ENCODE measurements at places on chromosomes 12 and 14. TPM values are rescaled to one million over a fixed set of nuclear protein-coding genes. Genes with fewer than 3 reads are reported as not detected.

DNA sequence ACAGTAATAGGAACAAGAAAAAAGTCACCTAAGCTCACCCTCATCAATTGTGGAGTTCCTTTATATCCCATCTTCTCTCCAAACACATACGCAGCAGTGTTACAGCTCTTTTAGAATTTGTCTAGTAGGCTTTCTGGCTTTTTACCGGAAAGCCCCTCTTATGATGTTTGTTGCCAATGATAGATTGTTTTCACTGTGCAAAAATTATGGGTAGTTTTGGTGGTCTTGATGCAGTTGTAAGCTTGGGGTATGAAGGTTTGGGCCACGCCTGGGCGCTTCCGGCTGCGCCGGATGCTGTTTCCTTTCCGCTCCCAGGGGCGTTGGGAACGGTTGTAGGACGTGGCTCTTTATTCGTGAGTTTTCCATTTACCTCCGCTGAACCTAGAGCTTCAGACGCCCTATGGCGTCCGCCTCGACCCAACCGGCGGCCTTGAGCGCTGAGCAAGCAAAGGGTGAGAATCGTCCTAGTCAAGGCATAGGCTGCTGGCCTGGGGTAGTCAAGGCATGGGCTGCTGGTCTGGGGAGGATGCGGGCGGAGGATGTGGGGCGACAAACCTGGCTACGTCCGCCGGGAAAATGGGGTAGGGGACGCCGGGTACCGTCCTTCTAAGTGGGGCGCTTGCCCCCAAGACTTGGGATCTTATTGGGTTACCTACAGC is at the start of the genes C12orf57 and RNU7-1:
C12orf57 (plus strand) TSS at position 301 of the 659 bp plus-strand sequence; CDS start at position 401, 100 bp downstream.
RNU7-1 (plus strand) TSS at position 95 of the 659 bp plus-strand sequence.
- DNase-seq, result peak; percentile 99

GRCh38 chr12:115572440-115572839 is 705.1 kb downstream of the MED13L start:
- DNase-seq, result no peak

DNA sequence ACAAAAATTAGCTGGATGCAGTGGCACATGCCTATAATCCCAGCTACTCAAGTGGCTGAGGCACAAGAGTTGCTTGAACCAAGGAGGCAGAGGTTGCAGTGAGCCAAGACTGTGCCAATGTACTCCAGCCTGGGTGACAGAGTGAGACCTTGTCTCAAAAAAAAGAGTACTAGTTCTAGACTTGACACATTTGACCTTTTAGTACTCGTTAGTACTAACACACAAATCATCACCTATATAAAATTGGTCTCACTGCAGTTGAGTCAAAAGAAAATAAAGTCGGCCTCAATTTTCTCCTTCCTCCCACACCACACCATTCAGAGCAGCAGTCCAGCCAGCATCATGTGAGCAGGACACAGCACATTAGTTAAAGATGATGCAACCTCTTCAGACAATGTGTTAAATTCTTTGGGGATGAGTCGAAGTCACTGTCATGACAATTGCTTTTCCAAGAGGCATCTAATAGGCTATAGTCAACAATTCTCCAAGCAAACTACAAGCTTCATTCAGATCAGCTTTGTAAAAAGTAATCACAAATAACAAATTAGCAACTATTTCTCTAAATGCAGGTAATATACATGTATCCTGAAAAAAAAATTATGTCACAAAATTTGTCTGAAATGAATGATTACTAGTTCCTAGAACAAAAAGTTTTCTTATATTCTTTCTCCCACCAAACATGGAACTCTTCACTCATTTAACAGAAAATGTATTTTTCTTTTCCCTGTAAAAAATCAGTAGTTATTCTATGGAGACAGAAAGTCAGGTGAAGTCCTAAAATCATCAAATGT is 55.6 kb downstream of the CLIP1 start:
- peak; percentile 87 for DNase-seq

DNA sequence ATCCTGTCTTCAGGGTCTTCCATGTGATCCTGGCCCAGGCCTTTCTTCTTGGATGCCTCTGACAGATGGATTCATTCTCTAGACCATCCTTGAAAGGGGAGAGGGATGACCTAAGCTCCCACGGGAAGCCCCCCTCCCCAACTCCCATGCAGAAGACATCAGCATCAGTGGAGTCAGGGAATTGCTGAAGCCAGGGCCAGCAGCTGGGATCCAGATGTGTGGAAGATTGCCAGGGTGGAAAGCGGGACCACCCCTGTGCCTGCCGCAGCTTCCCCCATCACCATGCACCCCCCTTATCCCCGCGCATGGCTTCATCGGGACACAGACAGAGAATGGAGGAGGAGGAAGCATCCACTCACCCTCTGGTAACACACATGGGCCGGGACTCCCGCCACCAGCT is 183.6 kb upstream of the PRMT8 start:
- DNase-seq, result no peak

GRCh38 chr12:94255428-94255827 is 107.1 kb downstream of the PLXNC1 start:
- no peak for DNase-seq

GRCh38 chr12:45638386-45638785 is 91.1 kb upstream of the ARID2 start:
- DNase-seq, result no peak

DNA sequence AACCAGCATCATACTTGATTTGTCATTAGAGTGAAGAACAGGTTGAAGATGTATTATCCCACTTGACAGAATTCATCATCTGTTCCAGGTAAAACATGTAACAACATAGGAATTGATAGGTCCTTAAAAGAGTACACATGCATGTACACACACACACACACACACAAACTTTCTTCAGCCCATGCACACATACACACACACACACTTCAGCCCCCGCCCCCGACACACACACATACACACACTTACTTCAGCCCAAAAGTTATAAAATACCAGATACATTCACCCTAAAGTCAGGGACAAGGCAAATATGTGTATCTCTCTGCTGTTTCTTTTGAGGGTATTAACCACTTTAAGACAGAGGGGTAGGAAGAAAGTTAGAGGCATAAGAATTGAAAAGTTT is 15.4 kb downstream of the CAND1 start:
- DNase-seq, result no peak

DNA sequence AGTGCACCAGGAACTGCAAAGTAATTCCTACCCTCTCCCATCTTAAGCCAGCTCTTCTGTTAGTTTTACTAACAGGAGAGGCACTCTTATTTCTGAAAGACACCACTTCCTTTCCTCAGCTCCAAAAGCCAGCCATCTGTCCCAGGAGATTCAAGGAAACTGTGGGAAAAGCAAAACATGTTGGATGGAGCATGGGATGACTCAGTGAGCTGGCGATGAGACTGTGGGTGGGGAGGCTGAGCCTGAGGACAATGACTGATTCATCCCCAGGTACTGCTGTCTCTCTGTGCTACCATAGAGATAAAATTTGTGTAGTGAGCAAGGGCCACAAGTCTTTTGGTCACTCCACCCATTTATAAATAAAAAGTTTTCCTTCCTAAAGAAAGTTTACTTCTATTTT is 141.4 kb downstream of the MYRFL start:
- peak; percentile 96 for DNase-seq

DNA sequence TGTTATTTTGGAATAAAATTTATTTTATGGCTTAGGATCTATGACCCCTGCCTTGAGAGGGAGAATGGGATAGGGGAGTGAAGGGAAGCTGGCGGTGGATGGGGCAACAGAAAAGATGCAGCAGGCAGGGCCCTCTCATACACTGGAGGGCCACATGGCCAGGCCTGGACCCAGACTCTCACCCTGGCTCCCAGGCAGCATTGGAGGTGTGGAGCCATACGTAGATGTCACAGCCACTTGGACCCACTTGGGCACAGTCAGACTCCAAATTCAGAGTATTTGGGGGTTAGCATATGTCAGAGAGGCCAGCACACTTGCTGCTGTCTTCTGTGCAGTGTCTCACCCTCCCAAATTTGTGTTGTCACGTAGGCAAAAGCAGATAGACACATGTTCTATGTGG is 6.5 kb downstream of the NAB2 start:
- no peak for DNase-seq

- no peak for DNase-seq
Observed at GRCh38 chr14:53947452-53948204, 9.0 kb downstream of the BMP4 start.

GRCh38 chr12:74021937-74022336 is 515.7 kb upstream of the ATXN7L3B start:
- peak; percentile 44 for DNase-seq

- DNase-seq, result no peak
Observed at GRCh38 chr14:89589400-89590118, 172.5 kb upstream of the FOXN3 start.

DNA sequence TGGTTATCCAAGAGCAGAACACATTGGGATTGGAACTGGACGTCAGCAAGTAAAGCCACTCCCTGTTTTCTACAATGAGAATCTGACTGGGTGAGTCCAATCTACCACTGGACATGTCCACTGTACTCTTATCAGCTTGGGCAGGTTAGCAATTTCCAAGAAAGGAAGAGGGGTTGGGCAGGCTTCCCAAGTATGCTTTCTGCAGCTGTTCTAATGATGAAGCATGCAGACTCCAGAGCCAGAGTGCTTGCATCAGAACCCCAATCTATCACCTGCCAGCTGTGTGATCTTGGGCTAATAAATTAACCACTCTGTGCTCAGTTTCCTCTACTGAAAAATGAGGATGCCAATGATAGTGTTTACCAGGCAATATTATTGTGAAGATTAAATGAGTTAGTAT is 92.0 kb downstream of the EMP1 start:
- DNase-seq, result no peak

DNA sequence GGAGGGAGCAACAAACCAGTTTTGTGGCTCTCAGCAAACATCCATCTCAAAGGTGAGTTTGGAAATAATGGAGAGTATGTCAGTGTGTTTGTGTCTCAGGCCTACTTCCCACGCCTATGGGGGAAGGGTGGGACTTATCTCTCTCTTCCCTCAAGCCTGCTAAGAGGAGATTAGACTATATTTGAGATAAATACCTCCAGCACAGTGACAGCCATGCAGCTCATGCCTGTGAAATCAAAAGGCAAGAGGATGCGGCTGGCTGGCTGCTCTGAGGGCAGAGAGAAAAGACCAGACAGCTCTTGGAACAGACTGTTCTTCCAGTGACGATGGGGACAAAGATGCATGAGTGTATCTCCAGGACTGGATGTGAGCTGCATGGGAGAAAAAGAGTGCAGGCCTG is 14.7 kb upstream of the POC1B start:
- DNase-seq, result no peak

- no peak for DNase-seq
Observed at GRCh38 chr12:41437563-41437962, 249.4 kb downstream of the PDZRN4 start.

The GEMIN2 gene
- total RNA-seq, result 34.5 TPM

The EAPP gene
- 40.6 TPM for total RNA-seq

The CHGA gene
- not detected for total RNA-seq

The P2RX2 gene
- total RNA-seq, result not detected

The UNC79 gene
- total RNA-seq, result not detected

The MIPOL1 gene
- total RNA-seq, result 7.7 TPM

Measured in HT1080 (cell line).